ENCODE measurements at places on chromosomes 6 and 20.

DNA sequence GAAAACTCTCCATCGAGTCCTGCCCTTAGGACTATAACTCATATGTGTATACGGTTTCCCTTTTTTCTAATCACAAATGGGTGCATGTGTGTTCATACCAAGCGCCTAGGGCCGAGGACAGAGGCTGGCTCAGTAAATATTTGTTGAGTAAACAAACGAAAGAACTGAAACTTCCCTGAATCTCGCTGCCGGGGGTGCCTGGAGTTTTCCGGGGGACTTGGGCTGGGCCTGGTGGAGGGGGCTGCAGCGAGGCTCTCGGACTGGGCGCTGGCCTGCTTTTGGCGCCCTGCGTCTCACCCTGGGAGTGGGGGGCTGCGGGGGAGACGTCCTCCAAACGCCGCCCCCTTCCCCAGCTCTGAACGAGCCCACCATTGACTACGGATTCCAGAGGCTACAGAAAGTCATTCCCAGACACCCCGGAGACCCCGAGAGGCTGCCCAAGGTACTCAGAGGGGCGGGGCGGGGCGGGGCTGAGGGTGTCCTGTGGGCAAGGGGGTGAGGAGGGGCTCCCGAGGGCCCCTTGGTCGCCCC is 49.0 kb downstream of the CPXM1 start:
- no peak for DNase-seq

- DNase-seq = no peak
Observed at GRCh38 chr6:143570147-143570853, 58.8 kb upstream of the FUCA2 start.

DNA sequence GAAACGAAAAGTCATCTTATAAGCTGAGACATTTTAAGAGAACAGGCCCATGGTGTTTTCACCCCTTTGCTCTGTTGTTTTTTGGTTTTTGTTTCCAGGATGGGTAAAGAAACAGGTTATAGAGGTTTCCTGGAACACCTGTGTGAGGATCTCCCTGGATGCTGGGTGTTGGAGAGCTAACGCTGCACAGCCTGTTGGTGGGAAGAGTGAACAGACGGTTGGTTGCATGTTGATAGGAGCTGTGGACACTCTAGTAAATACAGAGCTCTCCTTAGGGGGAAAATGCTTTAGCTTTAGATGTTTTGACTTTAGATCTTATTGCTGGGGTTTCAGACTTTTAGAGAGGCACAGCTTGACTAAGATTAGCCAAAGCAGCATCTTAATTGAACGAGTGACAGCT is 235.2 kb downstream of the SOX4 start:
- DNase-seq = no peak

GRCh38 chr20:40160097-40160550 is 528.9 kb downstream of the MAFB start:
- DNase-seq = no peak

DNA sequence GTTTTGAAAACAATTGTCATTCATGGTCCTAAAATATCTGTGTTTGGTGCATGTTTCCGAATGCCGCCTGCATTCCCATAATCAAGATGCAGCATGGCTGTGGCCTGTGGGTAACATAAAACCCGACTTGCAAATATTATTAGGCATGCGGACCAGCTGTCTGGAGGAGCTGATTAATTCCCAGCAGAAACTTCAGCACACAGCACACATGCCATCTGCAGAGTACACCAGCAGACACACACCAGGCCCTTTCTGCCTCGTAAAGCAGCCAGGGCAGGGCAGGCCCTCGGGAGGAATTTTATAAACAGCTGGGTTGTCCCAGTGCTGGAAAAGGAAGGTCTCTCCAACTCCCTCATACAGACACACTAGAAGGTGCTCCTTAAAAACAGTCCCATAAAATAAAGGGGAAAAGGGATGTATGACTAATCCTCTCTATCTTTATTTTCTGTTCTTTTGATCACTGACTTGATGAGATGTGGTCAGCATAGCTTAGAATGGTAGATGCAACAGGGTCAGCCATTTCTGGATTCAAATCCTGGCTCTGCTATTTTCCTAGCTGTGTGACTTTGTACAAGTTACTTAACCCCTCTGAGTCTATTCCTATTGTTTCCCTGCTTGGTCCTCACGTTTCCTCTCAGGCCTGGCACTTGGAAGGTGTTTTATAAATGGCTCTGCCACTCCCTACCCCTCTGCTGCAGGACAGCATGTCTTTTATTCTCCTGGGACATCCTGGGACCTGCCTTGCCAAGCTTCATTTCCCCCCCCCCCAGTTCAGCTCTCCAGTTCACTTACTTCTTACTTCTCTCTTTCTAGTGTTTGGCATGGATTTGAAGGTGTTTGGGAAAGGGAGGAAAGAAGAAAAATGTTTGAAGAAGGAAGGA is 85.9 kb upstream of the TRAF3IP2 start:
- DNase-seq = no peak

DNA sequence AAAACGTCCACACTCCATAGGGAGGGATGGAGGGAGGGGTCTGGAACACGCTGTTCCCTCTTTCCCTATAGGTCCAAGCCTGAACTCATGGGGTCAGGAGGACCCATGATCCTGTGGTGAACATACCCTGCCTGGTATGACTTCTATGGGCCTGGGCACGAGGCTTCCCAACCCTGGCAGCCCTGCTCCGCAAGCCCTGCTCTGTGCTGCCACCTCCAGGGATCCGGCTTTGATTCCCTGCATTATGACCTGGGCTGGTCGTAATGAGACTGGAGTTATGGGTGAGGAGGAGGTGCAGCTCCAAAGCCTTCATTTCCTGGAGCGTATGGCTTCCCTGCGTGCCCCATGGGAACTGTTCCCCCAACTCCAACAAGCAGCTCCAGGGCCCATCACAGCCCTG is 54.9 kb downstream of the CDH22 start:
- no peak for DNase-seq
